CD4-positive, alpha-beta T cell treated with Interleukin-10 for 1 hour (primary cell): ENCODE measurements at places on chromosomes 3 and 15.

DNA sequence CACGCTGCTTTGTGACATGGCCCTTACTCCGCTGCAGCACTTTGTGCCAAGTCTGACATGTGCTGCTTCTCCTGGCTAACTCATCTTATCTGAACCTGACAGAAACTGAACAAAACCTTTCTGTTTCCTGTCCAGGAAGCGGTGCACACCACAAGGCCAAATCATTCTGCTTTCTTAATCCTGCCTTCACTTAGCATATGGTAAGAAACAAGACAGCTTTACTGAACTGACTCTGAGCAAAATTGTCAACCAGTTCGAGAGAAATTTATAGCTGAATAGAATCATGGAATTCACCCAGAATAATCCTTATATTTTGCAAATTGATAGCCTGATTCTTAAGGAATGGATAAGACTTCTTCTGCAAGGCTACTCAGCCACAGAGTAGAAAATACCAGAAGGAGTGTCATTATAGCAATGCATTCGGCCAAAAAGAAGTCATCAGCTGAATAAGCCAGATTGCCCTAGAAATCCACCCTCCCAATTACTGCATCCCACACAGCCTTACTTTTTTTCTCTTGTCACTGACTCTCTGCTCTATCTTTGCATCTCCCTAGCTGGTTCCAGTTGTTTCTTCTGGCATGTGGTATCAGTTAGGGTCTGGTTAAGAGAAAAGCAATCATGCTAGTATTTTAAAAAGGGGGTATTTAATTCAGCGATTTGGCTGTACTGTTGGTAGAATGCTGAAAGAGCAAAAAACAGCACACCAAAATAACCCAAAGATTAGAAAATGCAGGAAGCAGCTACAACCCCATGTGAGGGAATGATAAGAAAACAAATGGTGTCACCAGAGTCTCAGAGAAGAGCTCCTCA lies 41.6 kb upstream of the STRIT1 start:
- no peak for DNase-seq

DNA sequence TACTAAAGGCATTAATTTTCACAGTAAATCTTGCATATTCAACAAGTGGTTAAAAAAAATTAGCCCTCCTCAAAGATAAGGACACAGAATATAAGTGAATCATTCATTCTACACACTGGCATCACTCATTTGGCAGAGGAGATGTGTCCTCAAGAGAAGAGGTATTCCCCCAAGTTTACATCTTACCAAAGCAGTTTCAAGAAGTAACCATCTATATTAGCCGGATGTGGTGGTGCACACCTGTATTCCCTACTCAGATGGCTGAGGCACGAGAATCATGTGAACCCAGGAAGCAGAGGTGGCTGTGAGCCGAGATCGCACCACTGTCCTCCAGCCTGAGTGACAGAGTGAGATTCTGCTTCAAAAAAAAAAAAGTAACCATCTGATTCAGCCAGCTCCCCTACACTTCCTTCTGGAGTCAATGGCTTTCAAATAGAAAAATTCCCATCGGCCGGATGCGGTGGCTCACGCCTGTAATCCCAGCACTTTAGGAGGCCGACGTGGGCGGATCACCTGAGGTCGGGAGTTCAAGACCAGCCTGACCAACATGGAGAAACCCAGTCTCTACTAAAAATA lies 15.4 kb downstream of the RAF1 start:
- DNase-seq, result no peak

GRCh38 chr3:66486646-66487045 lies 14.2 kb downstream of the LRIG1 start:
- DNase-seq, result no peak

- no peak for DNase-seq
These were observed 34.8 kb upstream of the FILIP1L start for GRCh38 chr3:100149130-100149529.

DNA sequence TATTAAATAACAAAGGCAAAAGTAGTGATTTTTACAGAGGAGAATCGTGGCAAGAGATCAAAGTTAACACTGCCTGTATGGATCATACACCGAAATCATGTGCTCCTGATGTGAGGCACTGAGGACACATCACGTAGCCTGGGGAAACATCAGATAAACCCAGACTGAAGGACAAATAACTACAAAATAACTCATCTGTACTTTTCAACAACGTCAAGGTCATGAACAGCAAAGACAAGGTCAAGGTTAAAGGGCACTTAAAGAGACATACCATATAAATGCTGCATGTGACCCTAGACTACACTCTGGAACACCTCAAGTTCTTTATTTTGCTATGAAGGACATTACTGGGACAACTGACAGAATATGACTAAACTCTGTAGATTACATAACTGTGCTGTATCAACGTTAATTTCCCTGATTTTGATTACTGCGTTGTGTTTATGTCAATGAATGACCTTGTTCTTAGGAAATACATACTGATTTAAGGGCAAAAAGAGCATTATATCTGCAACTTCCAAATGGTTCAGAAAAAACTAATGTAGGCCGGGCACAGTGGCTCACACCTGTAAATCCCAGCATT lies 48.1 kb downstream of the CHSY1 start:
- no peak for DNase-seq

- DNase-seq, result peak; percentile 90
These were observed 1.1 kb upstream of the SPTBN5 start for GRCh38 chr15:41894791-41895463.

- no peak for DNase-seq
These were observed 35.5 kb downstream of the ASTE1 start for GRCh38 chr3:130991126-130991525.

- DNase-seq, result no peak
These were observed 260.5 kb upstream of the ZPLD1 start for GRCh38 chr3:102174312-102174712.

DNA sequence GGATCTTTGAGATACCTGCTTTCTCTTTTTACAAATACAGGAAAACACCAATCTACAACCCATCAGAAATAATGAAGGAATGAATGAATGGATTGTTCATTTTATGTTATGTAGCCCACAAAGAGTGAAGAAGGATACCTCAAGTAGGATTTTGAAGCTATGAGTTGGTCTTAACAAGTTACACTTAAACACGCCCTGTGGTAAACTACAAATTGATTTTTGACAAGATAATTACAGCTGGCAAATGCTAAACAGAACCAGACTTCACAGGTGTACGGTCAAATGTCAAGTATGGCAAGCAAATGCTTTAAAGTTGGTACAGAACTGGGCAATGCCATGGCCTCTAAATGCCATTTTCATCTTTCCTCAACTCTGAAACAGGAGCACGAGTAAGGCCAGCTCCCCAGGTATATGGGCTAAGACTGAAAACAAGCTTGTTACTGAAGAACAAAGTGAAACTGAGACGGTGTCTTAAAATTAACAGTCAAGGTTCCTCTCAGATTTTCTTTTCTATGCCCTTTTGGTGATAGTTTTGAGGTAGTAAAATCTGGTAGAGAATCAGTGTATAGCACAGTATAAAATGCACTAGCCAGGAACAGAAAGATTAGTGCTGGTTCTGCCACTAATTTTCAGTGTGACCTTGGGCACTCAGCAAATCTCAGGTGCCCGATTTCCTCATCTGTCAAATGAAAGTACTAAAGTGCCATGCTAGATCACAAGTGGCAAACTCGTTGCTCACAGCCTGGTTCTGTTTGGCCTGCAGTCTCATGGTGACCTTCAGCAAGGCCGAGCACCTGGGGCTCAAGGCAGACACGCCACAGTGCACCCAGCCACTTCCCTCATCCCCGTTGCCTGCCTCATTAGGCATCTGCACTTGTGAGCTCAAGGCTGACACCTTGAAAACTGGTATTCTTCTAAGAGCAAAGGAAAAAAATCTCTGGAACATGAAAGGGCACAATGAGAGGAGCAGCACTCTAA lies 9.5 kb downstream of the RUVBL1 start:
- DNase-seq, result peak; percentile 23

GRCh38 chr3:157276801-157277200 lies 116.9 kb upstream of the CCNL1 start:
- no peak for DNase-seq

DNA sequence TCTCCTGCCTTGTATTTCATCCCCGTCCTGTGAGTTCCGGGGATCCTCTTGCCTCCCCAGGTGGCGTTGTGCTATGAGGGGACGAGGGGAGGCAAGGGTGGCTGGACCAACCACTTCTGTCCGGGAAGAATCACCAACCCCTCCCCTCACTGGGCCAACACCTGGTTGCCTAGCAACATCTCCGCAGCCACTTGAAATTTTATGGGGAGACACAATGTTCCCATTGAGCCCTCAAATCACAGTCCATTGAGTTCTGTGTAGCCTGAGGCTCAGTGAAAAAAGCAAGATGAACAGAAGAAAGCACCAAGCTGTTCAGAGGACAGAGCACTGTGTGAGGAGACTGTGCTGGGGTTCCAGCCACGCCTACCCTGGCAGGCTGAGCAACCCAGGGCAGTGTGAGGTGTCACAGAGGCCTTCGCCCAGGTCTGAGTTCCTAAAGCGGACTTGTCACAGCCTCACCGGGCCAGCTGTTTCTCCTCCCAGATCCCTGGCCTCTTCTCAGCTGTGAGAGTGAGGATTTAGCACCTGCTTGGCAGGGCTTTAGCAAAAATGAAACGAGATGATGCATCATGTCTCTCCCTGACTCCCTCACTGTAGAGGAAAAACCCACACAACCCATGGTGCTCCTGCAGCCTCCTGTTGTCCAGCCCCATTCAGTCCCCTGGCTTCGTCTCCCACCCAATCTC lies 76.8 kb downstream of the ATP2B2 start:
- DNase-seq, result no peak

GRCh38 chr3:194396859-194397756 lies 2.0 kb downstream of the GP5 start:
- DNase-seq, result peak; percentile 29

DNA sequence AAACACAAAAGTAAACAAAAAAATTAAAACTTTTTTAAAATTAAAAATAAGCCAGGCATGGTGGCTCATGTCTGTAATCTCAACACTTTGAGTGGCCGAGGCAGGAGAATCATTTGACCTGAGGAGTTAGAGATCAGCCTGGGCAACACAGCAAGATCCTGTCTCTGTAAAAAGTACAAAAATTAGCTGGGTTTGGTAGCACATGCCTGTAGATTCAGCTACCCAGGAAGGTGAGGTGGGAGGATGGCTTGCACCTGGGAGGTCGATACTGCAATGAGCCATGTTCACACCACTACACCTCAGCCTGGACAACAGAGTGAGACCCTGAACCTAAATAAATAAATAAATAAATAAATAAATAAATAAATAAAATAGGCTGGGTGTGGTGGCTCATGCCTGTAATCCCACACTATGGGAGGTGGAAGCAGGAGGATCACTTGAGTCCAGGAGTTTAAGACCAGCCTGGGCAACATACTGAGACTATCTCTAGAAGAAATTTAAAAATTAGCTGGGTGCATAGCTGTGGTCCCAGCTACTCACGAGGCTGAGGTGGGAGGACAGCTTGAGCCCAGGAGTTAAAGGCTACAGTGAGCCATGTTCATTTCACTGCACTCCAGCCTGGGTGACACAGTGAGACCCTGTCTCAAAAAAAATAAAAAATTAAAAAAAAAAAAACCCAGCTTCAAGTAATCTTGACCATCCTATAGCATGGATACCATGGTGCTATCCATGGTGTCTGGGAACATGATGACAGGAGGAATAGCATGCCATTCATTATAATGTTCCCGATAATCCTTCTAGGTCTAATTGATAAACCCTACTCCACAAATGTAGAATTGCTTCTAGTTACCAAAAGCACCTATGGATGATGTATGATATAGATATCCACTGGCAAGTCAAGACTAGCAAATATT lies 4.2 kb downstream of the MYO5A start:
- no peak for DNase-seq

DNA sequence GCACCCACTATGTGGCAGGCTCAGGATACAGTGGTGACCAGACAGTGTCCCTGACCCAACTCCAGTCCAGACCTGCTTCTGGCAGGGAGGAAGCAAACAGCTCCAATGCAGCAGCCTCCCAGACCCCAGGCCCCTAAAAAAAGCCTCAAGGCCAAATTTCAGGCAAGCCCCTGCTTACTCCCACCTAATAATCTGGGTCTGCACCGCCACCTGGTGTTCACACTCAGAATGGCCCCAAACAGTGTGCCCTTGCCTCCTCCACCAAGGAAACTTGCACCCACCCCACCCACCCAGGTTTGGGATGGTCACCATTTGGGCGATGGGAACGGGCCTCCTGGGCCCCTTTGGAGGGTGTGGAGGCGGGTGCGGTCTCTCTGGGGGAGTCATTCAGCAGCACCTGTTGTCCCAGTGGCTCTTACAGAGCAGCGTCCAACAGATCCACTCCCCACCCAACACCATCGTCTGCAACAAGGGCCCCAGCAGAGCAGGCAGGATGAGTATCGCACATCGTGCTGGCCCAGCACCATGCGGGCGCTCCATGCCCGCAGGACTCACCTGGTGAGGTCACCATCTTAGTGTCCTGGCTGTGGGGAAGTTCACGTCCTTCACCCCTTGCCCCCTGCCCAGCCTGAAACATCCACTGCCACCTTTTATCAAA lies 17.3 kb downstream of the C3orf18 start:
- peak; percentile 70 for DNase-seq

GRCh38 chr3:113039546-113039945 lies 48.8 kb downstream of the GTPBP8 start:
- DNase-seq, result no peak
